ENCODE measurements at places on chromosomes 1 and 21.

DNA sequence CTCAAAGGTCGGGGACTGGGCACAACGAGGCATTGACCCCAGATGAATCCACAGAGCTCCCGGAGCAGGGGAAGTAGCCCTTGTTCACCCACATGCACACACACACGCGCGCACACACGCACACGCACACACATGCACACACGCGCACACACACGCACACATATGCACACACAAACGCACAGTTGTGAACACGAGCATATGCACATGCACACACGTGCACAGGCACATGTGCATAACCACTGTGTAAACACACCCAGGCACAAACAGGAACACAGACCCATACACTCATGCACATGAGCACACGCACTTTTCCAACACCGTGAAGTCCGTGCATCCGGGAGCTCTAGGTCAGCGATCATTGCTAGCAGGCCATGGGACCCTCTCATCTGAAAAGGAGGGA, 176.8 kb upstream of the ARHGEF16 start:
- DNase-seq: no peak

DNA sequence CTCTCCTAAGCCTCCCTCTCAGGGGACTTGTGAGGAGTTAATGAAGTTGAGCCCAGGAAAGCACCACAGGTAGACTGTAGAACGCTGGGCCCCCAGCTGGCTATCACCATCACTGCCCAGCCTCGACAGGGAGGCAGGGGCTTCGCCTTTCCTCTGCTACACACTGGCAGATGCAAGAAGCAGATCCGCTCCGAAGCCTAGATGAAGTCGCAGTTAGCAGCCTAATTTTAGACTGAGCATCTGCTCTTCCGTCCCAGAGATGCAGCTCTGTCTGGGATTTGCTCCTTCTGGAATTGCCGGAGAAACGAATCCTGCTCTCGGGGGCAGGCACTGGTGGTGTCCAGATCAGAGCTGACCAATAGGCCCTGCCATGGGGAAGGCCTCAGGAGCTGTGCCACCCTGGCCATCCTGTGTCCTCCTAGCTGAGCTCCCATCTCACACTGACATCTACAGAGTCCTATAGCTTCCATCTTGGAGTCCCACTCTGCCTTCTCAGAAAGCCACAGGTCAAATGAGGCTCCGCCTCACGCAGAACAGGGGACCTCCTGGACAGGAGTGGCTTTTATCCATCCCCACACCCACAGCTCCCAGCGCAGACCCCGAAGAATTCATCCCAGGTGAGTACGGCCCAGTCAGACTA, 186.8 kb upstream of the EDN2 start:
- no peak for DNase-seq

DNA sequence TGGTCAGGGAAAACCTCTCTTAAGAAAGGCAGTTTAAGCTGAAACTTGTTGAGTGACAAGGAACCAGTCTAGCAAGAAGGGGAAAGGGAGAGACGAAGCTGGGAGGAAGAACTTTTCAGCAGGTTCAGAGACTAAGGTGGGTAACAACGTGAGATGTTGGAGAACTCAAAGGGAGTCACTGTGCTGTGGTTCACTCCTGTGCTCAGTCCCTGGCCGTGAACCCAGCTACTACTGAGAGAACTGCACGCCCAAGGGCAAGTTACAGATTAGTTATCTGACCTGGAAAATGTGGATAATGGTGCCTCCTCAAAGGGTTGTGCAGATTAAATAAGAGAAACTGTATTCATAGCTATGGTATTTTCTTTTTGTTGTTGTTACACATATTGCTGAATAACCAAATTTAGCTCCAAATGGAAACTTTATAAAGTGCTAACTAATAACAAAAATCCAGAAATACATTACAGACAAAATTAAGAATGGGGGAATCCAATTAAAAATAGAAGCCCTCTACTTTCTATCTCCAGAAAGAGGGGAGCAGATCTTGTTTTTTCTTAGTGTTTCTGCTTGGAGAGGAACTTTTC, 2.9 kb downstream of the ZBTB40 start:
- no peak for DNase-seq

DNA sequence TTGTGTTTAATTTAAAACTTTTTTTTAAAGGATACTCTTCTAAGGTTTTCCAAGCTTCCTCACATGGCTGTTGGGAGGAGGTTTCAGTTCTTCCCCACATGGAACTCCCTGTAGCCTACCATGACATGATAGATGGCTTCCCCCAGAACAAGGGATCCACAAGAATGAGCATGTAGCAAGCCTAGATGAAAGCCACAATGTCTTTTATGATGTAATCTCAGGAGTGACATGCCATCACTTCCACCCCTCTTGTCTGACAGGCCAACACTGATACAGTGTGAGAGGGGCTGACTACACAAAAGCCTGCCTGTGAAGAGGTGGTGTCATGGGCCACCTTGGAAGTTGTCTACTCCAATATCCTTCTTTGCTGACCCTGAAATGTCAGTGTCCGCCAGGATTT, 32.0 kb downstream of the CD34 start:
- DNase-seq: no peak

DNA sequence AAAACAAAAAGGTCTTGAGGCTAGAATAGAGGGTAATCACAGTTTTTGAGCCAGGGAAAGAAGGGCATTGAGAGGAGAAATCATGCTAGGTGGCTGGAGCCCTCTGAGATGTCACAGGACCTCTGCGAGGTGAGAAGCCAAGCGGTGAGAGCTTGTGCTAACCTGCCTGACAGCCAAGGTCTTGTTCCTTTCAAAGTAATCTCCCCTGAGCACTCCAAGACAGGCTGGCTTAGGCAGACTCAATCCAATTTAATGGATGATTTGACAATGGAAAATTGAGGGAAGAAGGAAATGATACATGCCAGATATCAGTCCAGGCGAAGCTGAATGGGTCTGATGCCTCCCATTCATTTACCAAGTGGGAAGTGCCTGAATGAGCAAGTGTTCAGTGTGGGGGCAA, 311.9 kb upstream of the PTBP2 start:
- no peak for DNase-seq

- DNase-seq: no peak
Observed at GRCh38 chr1:214312530-214313051, 31.6 kb downstream of the SMYD2 start.

- DNase-seq: no peak
Observed at GRCh38 chr1:7755448-7755847, 15.6 kb upstream of the VAMP3 start.

GRCh38 chr1:116292929-116293725, 79.9 kb upstream of the ATP1A1 start:
- DNase-seq: no peak

DNA sequence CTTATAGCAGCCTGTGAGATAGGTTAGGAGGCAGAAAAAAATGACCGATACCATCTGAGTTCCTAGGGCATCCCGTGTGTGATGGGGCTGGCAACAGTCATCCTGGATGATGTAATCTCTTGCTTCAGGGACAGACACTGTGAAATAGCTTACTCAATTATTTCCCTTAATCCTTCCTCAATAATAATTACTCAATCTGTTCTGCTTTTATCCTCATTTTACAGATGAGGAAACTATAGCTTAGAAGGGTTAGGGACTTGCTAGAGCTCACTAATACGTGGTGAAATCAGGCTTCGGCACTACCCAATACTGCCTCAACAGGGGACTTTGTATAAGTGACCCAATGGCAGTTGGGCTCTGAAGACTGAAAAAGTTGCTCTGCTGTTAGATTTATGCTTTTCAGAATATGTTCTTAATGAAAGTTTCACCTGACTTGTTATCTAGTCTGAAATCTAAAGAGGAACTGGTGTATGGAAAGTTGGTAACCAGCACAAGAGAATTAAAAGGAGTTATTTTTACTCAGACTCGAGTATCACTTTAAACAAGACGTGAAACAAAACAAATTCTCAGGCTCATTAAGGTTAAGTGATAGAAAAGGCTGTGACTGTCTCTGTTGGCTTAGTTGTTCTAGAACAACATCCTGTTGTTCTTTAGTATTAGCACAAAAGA, 14.4 kb downstream of the CD55 start:
- DNase-seq: no peak

- DNase-seq: no peak
Observed at GRCh38 chr1:193125369-193125768, 3.5 kb downstream of the CDC73 start.

DNA sequence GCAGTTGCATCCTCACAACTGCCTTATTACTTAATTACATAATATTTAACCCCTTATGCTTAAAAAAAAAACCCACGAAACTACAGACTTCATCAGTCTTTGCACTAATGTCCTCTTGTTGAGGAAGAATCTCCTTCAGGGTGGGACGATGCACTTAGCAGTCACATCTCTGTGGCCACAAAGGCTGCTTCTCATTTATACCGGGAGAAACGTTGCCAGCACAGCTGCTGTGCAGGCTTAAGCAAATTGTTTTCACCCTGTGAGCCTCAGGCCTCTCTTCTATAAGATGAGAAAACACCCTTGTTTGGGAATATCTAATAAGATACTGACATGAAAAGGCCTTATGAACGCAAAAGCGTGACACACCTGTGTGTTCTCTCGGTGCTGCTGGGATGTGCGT, 2.9 kb upstream of the OBSCN start:
- no peak for DNase-seq

- DNase-seq: no peak
Observed at GRCh38 chr1:172724765-172725613, 66.1 kb downstream of the FASLG start.

- DNase-seq: no peak
Observed at GRCh38 chr1:195965036-195965435, 643.2 kb downstream of the KCNT2 start.

DNA sequence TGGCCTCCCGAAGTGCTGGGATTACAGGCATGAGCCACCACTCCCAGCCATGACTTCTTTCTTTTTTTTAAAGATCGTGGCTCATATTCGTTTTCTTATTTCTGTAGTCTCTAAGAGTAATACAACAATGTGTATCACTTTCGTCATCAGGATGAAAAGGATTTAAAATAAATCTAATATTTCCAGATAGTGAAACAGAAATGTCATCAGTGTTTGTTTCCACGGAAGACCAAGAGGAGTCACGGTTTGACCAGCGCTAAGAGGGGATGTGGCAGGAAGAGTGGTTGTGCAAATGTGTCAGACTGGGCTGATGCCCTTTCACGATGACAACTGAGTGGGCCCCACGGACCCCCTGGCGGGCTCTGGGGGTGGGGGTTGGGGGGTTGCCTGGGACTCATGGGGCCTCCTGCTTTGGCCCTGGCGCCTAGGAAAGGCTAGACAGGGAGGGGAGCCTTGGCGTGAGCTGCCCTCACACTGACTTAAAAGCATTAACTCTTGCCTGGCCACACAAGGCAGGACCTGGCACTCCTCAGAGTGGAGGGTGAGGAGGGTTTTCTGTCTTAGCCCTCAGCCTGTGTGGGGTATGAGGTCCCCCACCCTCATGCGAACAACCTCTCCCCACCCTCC, 8.4 kb downstream of the SOX13 start:
- no peak for DNase-seq

GRCh38 chr21:18334066-18334465, 69.5 kb downstream of the TMPRSS15 start:
- DNase-seq: no peak

DNA sequence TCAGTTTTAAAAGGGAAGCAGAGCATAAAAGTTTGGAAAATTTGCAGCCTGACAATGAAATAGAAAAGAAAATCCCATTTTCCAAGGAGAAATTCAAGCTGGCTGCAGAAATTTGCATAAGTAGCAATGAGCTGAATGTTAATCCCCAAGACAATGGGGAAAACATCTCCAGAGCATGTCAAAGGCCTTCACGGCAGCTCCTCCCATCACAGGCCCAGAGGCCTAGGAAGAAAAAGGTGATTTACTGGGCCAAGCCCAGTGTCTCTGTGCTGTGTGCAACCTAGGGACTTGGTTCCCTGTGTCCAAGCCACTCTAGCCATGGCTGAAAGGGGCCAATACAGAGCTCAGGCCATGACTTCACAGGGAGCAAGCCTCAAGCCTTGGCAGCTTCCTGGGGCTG, 26.1 kb downstream of the KRTAP20-3 start:
- no peak for DNase-seq

DNA sequence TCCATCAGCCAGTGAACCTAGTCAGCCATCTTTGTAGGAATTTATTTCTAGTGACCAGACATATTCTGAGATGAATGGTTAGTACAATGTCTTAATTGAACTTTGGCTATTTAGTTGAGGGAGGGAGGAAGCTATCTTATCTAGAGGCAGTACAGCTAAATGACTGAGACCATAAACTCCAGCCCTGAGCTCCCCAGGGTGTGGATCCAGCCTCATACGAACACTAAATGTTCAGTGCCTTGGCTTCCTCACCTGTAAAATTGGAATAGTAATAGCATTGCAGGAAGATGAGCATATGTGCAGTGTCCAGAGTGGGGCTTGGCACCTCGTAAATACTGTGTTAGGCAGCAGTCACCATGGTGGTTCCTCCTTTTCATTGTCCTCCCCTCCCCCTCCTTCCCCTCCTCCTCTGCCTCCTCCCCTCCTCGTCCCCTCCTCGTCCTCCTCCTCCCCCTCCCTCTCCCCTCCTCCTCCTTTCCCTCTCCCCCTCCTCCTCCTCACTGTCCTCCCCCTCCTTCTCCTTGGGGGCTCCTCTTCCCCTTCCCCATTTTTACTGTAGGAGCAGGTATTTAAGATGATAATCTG, 108.2 kb downstream of the GALNT2 start:
- DNase-seq: no peak

- DNase-seq: no peak
Observed at GRCh38 chr1:54362881-54363340, 43.3 kb downstream of the SSBP3 start.

GRCh38 chr1:87754139-87754538, 425.5 kb downstream of the LMO4 start:
- DNase-seq: no peak

DNA sequence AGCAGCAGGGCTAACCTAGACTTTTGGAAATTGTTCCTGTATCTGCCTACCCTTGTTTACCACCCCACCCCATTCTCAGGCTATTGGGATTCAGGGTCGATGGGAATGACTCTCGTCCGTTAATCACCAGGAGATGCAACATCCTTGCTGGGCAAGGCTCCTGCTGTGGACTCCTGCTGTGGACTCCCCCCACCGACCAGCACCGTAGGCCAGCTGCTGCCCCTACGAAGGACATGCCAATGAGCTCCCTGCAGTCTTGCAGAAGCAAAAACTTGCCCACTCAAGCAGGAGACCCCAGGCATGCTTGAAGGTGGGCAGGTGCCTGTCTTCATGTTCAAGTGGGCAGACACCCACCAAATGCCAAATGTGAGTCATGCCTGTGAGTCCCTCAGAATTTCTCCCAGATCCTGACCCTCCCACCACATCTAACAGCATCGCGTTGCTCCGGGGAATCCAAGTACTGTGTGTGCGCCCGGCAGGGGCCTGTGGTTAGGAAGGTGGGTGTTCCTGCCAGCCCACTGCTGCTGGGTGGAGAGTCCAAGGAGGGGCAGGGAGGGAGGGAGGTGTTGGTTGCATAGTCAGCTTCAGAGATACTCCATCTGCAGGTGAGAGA, 41.7 kb upstream of the SOX13 start:
- DNase-seq: no peak

GRCh38 chr1:237932816-237933215, 42.1 kb upstream of the ZP4 start:
- no peak for DNase-seq

GRCh38 chr1:208593306-208594006, 349.3 kb upstream of the PLXNA2 start:
- no peak for DNase-seq

Measured in DMS79 treated with DMSO at 0.1 percent for 48 hours (cell line).